ENCODE measurements at places on chromosomes 12 and 14.

DNA sequence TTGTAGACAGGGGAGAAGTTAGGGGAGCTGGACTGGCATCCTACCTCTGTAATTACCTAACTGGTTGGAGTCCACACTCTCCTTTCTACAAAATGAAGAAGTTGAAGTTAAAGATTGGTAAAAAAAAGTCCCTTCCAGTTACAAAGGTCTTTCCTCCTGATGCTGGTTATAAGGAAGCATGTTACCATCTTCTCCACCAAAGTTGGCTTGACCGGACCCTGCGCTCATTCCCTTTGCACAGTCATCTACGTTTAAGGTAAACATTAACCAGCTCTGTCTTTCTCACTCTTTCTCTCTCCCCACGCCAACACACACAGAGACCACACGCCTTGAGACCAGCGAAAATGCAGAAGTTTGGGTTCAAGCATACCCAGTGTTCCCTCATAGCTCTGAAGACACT, 11.9 kb downstream of the FBLN5 start:
- DNase-seq = no peak

- peak; percentile 71 for DNase-seq
Observed at GRCh38 chr14:77133720-77134338, 7.8 kb downstream of the ZDHHC22 start.

DNA sequence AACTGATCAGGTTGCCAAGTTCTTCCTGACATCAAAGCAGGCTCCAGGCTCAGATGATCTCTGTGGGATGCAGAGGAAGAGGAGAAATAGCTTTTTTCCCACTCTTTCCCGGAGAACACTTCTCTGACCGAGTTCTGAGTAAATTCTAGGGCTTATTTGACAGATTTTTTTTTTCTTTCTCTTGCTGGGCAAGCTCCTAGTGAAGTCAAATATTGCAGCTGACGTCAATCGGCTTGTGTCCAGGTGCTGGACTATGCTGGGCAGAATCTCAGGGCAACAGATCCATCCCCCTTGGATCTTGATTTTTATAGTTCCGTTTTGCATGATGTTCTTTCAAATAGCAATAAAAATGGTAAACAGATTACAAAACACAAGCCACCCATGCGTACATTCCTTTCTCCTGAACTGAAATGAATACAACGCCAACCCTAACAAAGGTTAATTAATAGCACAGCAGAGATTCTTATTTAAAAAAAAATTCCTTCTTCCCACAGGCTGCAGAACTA, 182.2 kb downstream of the NOVA1 start:
- DNase-seq = no peak

- DNase-seq = no peak
Observed at GRCh38 chr14:30362369-30363218, 196.4 kb upstream of the G2E3 start.
